A549 treated with AZD2906 at 1 μM for 4 hours (cell line): ENCODE measurements at places on chromosomes 4 and X. TPM values are rescaled to one million over a fixed set of nuclear protein-coding genes. Genes with fewer than 3 reads are reported as not detected.

The SOWAHD gene
- total RNA-seq, result 0.06 to 0.18 TPM (median 0.13 TPM) in 4 of 5 replicates, not detected in the other

The HSD17B13 gene
- 0.02 to 0.04 TPM (median 0.03 TPM) in 5 replicates for total RNA-seq

The RHOXF1 gene
- not detected in 5 replicates for total RNA-seq

The CXCL8 gene
- 4.3 to 8.8 TPM (median 6.0 TPM) in 5 replicates for total RNA-seq

The YTHDC1 gene
- 30.6 to 39.3 TPM (median 32.7 TPM) in 5 replicates for total RNA-seq

The DCX gene
- total RNA-seq, result not detected in 5 replicates

The ANXA10 gene
- total RNA-seq, result 2.2 to 2.8 TPM (median 2.6 TPM) in 5 replicates

The PAGE3 gene
- total RNA-seq, result not detected in 5 replicates

The TXLNG gene
- total RNA-seq, result 12.9 to 16.2 TPM (median 14.4 TPM) in 5 replicates

The PALLD gene
- 57.4 to 92.7 TPM (median 66.9 TPM) in 5 replicates for total RNA-seq

The MXRA5 gene
- not detected in 5 replicates for total RNA-seq

The GBA3 gene
- total RNA-seq, result not detected in 5 replicates

The NEUROG2 gene
- total RNA-seq, result 0.03 TPM in 1 of 5 replicates, not detected in the others

The FGFRL1 gene
- 14.3 to 21.6 TPM (median 20.1 TPM) in 5 replicates for total RNA-seq

The OTUD6A gene
- not detected in 5 replicates for total RNA-seq

The SPANXD gene
- not detected in 5 replicates for total RNA-seq

The GLRA3 gene
- total RNA-seq, result 0.01 TPM in 2 of 5 replicates, not detected in the others

The AMTN gene
- 0.08 to 0.15 TPM in 2 of 5 replicates, not detected in the others for total RNA-seq

The F8 gene
- total RNA-seq, result 3.6 to 4.6 TPM (median 4.1 TPM) in 5 replicates

The FGG gene
- 4.2 to 8.0 TPM (median 5.9 TPM) in 5 replicates for total RNA-seq

The DUX4 gene
- not detected in 5 replicates for total RNA-seq

The UGT2A3 gene
- total RNA-seq, result 0.05 to 0.15 TPM (median 0.09 TPM) in 5 replicates

The SEPSECS gene
- total RNA-seq, result 2.2 to 2.9 TPM (median 2.7 TPM) in 5 replicates

The NAP1L3 gene
- total RNA-seq, result 0.32 to 0.38 TPM (median 0.35 TPM) in 5 replicates

The TLR2 gene
- 0.57 to 0.86 TPM (median 0.79 TPM) in 5 replicates for total RNA-seq

The CWH43 gene
- not detected in 5 replicates for total RNA-seq

The PNCK gene
- total RNA-seq, result 0.18 to 0.34 TPM (median 0.21 TPM) in 5 replicates

The ZAR1 gene
- total RNA-seq, result 0.05 to 0.08 TPM (median 0.08 TPM) in 3 of 5 replicates, not detected in the others

The SHOX gene
- 0.02 TPM in 4 of 5 replicates, not detected in the other for total RNA-seq

The ADH4 gene
- total RNA-seq, result not detected in 5 replicates

The SATL1 gene
- total RNA-seq, result not detected in 5 replicates

The GAGE12E gene
- not detected in 5 replicates for total RNA-seq

The NXF2 gene
- total RNA-seq, result 0.03 TPM in 2 of 5 replicates, not detected in the others

The MAB21L2 gene
- not detected in 5 replicates for total RNA-seq

The PCDH19 gene
- 0.02 to 0.05 TPM (median 0.03 TPM) in 5 replicates for total RNA-seq

The RAB33A gene
- 0.07 to 0.32 TPM (median 0.18 TPM) in 5 replicates for total RNA-seq

The FMR1NB gene
- total RNA-seq, result not detected in 5 replicates

The GLUD2 gene
- 2.0 to 2.4 TPM (median 2.3 TPM) in 5 replicates for total RNA-seq

The PAGE4 gene
- not detected in 5 replicates for total RNA-seq

The HERC5 gene
- total RNA-seq, result 3.4 to 4.7 TPM (median 3.4 TPM) in 5 replicates
